ENCODE measurements at places on chromosomes 13 and 19.

- DNase-seq: no peak
These were observed 25.5 kb downstream of the FOXO1 start for GRCh38 chr13:40640845-40641458.

DNA sequence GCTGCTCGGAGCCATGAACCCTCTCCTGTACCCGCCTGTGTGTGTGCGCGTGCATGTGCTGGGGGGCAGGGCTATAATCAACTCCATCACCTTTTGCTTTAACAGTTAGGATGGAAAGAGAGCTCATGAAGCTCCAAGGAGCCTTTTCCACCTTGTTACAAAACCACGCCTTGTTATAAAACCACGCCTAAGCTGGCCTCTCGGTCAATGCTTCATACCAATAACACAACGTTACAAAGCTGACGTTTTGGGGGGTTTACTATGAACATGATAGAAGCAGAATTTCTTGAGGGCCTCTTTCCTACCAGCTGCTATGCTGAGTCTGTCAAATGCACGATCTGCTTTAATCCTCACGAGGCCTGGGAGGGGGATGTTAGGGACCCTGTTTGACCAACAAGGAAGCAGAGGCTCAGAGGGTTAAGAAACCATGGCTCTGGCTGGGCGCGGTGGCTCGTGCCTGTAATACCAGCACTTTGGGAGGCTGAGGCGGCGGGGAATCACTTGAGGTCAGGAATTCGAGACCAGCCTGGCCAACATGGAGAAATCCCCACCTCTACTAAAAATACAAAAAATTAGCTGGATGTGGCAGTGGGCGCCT, 11.9 kb downstream of the CAPS start:
- no peak for DNase-seq

DNA sequence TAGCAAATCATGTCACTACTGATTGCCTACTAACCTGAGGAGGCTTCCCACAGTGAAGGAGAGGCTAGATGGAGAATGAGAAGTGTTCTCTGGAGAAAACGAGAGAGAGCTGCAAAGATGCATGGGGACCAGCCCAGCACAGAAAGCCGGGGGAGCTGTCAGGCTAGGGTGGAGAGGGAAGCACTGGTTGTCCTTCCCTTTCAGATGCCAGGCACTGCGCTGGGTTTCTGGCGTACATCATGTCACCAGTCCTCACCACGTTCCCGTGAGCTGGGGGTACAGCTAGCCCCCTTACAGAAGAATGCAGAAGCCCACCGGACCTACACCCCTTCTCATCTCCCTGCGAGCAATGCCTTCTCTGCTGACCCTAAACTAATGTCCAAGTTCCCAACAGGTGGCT, 86.0 kb downstream of the STK24 start:
- DNase-seq: no peak

- no peak for DNase-seq
These were observed 6.1 kb downstream of the KDM4B start for GRCh38 chr19:4974880-4975469.

GRCh38 chr19:19095691-19096090, 31.9 kb downstream of the SLC25A42 start:
- no peak for DNase-seq

GRCh38 chr13:49607761-49608160, 20.5 kb upstream of the ARL11 start:
- no peak for DNase-seq

DNA sequence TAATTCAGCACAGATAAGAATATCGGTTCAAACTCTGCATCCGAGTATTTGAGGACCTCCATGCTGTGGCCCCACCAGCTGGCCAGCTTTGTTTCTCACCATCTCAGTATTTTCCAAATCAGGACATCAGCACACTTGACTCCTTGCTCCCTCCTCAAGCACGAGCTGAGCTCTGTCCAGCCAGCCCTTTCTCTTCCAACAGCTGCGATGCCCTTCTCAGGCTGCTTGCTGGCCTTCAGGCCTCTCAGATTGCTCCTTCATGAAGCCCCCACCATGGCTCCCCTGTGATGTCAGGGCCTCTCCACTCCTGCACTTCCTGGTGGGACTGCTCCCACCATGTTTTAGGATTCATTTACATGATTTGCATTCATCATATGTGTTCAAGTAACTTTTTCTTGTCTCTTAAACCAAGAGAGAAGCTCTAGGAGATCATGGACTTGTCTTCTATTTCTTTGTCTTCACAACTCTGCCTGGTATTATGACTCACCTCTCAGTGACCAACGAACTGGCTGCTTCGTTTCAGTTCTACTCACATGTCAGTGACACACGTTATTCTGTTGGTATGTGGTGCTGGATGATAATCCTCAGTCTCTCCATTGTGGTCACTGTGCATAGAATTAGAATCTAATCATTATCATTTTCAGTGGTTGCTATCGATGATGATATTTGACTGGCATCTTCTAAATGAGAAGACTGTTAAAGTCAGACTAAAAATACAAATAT, 471.7 kb downstream of the EFNB2 start:
- DNase-seq: no peak

- no peak for DNase-seq
These were observed 67.4 kb upstream of the CLDN10 start for GRCh38 chr13:95485045-95485517.

DNA sequence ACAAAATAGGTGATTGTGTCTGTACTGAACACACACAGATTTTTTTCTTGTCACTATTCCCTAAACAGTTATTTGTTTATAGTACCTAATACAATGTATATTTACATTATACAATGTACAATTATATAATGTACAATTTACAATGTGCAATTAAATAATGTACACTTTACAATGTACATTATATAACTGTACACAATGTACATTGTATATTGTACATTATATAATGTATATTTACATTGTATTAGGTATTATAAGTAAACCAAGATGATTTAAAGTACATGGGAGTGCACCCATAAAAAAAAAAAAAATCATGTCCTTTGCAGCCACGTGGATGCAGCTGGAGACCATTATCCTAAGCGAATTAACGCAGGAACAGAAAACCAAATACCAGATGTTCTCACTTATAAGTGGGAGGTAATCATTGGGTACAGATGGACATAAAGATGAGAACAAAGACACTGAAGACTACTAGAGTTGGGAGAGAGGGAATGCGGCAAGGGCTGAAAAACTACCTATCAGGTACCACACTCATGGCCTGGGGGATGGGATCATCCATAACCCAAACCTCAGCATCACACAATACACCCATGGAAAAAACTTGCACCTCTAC, 68.1 kb downstream of the ABCC4 start:
- no peak for DNase-seq

DNA sequence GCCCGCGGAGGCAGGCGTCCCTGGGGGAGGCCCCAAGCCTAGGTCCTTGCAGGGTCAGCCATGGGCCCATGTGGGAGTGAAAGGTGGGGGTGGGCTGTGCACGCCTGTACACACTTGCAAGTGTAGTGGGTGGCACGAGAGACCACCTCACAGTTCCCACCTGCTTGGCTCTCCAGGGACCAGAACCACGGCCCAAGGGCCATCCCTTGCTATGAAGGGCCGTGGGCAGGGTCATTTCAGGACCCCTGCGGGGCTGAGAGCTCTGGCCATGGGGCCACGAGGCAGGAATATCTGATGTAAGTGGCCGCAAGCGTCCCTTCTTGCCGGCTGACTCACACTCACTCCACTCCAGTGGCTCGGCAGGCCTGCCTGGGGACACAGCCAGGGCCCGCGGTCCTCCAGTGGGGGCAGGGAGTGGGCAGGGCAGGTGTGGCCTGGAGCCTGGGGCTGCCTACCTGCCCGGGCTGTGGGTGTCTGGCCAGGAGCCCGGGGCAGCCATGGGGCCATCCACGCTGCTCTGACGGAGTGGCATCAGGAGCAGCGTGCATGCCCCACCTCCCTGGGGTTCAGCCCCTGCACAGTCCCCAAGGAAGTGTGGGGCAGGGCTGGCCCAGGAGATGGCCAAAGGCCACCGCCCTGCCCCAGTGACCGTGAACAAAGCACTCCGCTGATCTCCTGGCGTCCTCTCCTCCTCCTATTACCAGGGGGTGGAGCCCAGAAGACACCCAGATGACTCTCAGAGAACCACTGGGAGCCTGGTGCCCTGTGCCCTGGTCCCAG, 8.6 kb upstream of the MKNK2 start:
- DNase-seq: no peak

DNA sequence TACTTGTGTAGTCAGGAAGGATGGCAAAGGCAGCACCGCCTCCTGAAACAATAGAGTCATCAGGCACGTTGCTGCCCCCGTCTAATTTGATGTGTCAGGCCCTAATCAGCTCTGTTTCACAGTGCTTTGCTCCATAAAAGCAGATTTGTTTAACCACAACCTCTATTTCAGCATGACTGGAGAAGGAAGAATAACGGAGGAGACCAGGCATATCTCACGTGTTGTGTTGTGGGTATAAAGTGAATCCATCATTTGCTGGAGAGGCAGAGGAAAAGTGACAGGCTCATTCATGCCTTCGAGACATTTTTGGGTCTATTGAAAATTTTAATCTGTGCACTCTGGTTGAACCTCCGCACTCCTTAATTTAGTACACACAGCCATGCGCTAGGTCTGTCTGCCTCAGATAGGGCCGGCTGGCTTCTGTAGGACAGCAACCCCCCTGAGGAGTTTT, 940.4 kb upstream of the SLC10A2 start:
- no peak for DNase-seq

GRCh38 chr19:43439032-43439708, 24.5 kb downstream of the TEX101 start:
- peak; percentile 18 for DNase-seq

DNA sequence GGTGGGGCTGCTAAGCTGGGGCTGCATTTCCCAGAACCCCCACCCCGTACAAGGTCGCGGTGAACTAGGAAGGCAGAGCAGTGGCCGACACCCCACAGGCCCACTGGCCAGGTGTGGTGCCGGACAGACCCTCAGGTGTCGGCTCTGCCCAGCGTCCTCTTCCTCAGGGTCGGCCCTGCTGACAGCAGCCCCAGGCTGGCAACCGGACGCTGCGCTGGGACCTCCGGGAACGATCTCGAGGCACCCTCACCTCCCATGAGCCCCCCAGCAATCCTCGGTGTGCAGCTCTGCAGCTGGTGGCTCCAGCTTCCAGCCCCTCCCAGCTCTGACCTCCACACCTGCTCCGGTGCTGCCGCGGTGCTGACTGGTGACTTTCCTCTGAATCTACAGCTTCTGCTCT, 142.9 kb upstream of the SPACA7 start:
- DNase-seq: no peak

DNA sequence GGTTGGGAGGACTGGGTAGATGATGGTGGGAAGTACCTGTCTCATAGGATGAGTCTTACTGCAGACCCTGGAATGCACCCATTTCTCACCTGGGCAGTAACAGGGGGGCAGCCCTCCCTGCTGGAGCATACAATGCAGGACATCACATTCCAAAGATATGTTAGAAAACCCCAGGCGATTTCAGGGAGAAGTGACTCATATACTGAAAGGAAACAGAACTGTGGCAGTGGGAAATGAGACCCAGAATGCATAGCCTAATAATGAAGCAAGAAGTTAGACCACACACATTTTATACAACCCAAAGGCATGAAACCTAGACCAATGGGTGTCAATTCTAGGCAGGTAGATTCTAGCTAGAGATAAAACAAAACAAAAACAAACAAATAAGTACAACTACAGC, 402.7 kb downstream of the IRS2 start:
- DNase-seq: no peak

DNA sequence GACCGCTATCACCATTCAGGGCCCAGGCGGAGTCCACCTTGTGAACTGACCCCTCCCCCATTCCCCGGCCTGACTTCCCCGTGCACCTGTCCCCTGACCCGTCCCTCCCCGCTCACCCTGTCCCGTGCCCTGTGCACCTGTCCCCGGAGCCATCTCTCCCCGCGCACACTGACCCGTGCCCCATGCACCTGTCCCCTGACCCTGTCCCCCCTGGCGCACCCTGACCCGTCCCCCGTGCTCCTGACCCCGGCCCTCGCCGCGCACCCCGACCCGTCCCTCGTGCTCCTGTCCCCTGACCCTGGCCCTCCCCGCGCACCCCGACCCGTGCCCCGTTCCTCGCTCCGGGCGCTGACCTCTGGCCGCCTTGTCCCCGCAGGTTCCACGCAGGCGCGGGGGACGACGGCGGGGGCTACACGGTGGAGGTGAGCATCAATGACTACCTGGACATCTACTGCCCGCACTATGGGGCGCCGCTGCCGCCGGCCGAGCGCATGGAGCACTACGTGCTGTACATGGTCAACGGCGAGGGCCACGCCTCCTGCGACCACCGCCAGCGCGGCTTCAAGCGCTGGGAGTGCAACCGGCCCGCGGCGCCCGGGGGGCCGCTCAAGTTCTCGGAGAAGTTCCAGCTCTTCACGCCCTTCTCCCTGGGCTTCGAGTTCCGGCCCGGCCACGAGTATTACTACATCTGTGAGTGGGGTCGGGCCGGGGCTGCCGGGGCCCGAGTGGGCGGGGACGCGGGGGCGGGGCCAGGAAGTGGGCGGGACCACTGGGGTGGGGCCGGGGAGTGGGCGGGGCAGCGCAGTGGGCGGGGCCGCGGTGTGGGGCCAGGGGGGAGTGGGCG, 9.7 kb downstream of the EFNA2 start:
- DNase-seq: no peak

DNA sequence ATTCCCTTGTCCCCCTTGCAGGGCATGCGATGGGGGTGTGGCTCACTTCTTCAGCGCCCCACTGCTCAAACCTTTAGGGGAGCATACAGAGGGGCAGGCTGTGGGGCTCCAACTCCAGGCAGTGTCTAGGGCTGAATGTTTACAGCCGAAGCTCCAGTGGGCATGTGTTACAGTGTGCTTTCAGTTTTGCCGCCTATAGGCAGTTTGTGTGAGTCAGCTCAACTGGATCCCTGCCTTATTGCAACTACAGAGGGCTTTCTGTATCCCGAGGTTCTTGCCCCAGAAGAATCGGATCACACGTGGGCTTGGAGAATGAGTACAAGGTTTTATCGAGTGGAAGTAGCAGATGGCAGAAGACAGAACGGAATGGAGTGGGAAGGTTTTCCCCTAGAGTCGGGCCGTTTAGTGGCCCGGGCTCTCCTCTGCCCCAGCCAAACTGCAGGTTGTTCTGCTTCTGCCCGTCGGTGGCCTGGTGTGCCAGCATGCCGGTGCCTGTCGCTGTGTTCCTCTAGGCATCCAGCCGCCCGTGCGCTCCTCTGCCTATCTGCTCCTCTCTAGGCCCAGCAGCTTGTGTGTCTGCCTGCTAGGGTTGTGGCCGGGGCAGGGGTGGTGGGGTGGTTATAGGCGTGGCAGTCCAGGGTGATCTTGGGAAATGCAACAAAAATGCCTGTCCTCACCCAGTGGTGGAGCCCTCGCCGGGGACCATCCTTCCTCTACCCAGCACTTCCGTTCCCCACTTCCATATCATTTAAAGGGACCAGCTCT, 435.9 kb upstream of the SGCG start:
- DNase-seq: no peak

GRCh38 chr19:43644181-43644580, 4.5 kb upstream of the CADM4 start:
- DNase-seq: no peak

Data from stimulated activated CD4-positive, alpha-beta T cell treated with anti-CD3 and anti-CD28 coated beads, Interleukin-1b, Interleukin-23, amount 100 ng/mL, for 1 hour (primary cell).